ENCODE measurements at places on chromosomes 11 and 22.

DNA sequence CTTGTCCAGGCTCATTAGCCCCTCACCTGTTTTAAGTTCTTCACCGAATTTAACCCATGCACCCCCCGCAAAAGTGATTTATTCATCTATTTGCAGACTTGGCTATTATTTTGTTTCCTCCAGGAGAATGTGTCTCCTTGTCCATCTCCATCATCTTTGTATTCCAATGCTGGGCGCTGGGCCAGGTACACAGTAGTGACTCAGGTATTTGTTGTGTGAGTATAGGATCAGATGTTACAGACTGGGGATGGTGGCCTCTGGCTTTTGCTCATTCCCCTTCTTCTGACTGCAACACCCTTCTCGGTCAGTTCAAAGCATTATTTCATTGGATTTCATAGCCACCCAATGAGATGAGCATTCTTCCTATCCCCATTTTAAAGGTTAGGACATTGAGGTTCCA lies 408.2 kb downstream of the MN1 start:
- no peak for DNase-seq

DNA sequence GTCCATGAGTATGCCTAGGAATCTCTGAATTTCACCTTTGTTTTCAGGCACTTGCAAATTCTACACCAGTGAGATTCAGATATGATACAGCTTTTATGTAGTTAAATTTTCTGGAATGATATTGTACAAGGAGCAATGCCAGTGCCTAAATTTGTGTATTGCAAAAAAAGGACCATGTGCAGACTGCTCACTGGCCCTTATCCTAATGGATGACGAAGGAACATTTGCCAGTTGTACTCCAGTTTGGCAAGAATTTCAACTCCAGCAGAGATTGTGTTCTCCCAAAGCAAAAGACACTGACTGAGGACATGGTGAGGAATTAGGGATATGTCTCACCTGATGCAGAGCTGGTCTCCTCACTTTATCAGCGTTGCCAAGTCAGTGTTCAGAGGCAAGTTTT lies 8.6 kb downstream of the NAT10 start:
- no peak for DNase-seq

DNA sequence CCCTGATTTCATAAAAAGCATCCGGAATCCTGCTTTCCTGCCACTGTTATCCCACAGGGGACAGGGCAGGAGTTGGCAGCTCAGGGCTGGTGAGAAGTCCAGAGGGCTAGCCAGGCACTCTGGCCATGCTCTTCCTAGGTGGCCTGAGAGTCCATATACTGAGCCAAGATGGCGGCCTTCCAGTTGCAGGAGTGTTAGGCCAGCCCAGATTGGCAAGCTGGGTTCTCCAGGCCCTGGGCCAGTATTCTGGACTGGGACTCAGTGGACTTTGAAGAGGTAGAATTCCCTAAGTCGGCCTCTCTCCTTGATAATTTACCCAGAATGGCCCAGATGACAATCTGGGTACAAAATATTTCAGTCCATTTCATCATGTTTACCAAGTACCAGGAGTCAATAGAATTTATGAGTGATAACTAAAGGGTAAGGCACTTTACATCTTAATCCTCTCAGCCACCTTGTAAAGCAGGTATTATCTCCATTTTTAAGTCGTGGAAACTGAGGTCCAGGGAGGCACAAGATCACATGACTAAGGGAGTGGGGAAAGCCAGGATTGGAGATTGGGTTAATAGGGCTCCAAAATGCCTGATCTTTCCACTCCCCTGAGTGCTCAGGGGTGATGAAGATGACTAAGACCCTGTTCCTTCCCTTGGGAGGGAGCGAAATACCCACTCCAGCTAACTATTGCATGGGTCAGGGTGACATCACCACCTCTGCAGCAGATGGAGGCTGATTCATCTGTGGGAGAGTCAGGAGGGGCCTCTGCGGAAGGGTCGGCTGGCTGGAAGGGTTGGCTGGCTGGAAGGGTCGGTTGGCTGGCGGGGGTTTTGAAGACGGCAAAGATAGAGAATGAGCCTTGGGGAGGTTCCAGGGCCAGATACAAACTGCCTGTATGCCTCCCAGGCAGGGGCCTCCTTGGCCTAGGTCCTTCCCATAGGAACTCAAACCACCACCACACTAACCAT lies 1.2 kb upstream of the MICALL1 start:
- DNase-seq, result peak; percentile 33

GRCh38 chr11:11208994-11209393 lies 144.1 kb downstream of the CSNK2A3 start:
- no peak for DNase-seq

- DNase-seq, result no peak
Measured at GRCh38 chr11:119218141-119218878, 12.2 kb downstream of the CBL start.

DNA sequence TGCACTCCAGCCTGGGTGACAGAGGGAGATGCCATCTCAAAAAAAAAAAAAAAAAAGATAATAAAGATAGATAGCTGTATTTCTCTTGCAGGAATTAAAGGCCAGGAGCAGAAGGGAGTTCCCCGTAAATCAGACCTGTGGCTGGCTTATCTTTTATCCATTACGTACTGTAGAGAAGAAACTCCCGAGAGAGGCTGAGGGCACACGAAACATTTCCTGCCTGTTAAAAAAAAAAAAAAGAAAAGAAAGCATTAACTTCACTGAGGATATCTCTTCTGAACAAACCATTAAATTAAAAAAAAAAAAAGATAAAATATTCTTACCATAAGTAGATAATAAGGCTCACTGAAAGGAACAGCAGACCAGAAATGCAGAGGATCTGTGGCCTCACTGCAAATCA lies 22.5 kb downstream of the P4HA3 start:
- DNase-seq, result no peak

DNA sequence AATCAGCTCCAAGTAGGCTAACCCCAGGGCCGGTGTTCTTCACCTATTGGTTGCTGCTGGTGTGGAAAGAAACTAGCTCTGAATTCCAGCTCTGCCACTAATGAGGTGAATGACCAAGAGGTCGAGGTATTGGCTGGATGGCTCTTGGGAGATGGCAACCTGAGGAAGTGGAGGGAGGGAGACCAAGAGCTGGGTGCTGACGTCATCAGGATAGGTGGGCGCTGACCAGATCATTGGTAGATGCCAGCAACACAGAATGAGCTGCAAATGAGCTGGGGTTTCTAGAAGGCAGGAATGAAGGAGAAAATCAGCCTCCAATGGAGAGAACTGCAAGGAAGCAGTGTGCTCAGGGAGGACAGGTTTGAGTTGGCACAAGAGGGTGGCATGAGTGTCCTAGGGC lies 14.7 kb upstream of the CSF2RB start:
- DNase-seq, result no peak

- DNase-seq, result no peak
Measured at GRCh38 chr11:65362966-65363365, 8.4 kb downstream of the TIGD3 start.

- DNase-seq, result no peak
Measured at GRCh38 chr22:43917521-43917920, 6.1 kb upstream of the PNPLA3 start.

DNA sequence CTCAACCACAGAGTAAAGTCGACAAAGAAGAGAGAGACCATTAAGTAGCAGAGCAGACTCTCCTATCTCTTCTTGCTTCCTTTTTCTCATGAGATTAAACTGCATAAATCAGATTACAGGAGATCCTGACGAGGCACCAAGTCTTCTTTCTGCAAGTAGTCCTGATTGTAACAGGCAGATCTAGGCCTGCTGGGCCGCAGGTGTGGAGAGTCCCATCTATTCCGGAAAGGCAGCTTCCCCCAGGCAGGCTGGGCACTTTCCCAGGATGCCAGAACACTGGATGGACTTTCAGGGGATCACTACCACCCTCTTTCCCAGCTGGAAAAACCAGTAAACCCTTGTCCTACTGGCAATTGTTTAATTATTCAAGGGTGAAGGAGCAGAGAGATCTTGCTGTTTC lies 173.0 kb upstream of the CADM1 start:
- no peak for DNase-seq

GRCh38 chr11:15493921-15494620 lies 379.3 kb downstream of the INSC start:
- no peak for DNase-seq

- DNase-seq, result no peak
Measured at GRCh38 chr11:530960-531831, 4.2 kb downstream of the HRAS start.

DNA sequence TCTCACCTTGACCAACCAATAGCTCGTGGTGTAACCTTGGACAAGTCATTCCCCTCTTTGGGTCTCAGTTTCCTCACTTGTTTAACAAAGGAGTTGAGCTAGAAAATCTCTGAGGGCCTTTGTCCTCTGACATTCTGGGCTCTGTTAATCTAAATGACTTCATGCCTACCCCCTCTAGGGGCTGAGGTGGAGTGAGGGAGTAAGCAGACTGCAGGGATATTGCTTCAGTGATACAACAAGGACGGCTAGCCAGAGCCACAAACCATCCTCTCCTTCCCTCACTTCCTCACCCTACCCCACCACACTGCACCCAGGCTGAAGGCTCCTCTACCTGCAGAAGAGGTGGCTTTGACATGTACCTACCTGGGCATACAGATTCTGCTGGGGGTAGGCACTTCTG lies 34.8 kb downstream of the RELT start:
- no peak for DNase-seq

- no peak for DNase-seq
Measured at GRCh38 chr11:2519862-2520735, 75.3 kb downstream of the KCNQ1 start.

GRCh38 chr11:2105511-2105910 lies 33.7 kb downstream of the IGF2 start:
- no peak for DNase-seq

GRCh38 chr11:94650756-94651155 lies 83.6 kb downstream of the PIWIL4 start:
- peak; percentile 62 for DNase-seq

DNA sequence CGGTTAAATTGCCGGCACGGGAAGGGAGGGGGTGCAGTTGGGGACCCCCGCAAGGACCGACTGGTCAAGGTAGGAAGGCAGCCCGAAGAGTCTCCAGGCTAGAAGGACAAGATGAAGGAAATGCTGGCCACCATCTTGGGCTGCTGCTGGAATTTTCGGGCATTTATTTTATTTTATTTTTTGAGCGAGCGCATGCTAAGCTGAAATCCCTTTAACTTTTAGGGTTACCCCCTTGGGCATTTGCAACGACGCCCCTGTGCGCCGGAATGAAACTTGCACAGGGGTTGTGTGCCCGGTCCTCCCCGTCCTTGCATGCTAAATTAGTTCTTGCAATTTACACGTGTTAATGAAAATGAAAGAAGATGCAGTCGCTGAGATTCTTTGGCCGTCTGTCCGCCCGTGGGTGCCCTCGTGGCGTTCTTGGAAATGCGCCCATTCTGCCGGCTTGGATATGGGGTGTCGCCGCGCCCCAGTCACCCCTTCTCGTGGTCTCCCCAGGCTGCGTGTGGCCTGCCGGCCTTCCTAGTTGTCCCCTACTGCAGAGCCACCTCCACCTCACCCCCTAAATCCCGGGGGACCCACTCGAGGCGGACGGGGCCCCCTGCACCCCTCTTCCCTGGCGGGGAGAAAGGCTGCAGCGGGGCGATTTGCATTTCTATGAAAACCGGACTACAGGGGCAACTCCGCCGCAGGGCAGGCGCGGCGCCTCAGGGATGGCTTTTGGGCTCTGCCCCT lies 529 bp upstream of the CCND1 start:
- DNase-seq, result no peak

GRCh38 chr11:100561323-100561722 lies 125.8 kb upstream of the ARHGAP42 start:
- DNase-seq, result no peak

DNA sequence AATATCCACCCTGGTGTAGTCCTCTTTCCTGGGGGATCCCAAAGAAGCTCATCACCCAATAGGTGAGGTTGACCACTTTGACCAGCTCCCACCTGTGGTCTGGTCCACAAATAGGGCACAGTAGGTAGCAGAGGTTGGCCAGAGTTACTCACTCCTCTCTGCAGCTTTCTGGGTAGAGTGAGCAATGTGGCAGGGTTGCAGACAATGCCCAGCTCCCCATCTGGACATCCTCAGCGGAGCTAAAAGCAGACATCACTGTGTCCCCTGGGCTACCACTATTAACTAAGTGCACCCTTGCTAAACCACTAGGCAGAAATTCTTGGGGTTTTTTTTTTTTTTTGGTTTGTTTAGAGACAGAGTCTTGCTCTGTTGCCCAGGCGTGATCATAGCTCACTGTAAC lies 48.4 kb upstream of the TP53I11 start:
- DNase-seq, result no peak

DNA sequence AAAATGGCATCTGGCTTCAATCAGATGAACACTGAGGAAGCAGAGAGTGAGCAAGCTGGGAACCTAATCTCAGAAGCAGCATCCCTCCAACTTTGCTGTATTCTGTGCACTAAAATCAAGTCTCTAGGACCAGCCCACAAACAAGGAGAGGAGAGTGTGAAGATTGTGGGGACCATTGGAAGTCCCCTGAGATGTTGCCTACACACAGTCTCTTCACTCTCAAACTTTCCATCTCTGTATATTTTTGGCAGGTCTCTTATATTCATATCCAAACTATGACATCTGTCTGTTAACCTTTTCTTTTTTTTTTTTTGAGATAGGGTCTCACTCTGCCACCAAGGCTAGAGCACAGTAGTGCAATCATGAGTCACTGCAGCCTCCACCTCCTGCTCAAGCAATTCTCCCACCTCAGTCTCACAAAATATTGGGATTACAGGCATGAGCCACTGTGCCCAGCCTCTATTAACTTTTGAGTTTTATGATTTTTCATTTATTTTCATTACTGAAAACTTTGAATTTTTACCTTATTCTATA lies 1096.4 kb downstream of the TBC1D22A start:
- DNase-seq, result no peak

GRCh38 chr11:104692751-104693150 lies 205.5 kb downstream of the CASP12 start:
- DNase-seq, result no peak

- no peak for DNase-seq
Measured at GRCh38 chr11:69293087-69293486, 868 bp upstream of the MYEOV start.

DNA sequence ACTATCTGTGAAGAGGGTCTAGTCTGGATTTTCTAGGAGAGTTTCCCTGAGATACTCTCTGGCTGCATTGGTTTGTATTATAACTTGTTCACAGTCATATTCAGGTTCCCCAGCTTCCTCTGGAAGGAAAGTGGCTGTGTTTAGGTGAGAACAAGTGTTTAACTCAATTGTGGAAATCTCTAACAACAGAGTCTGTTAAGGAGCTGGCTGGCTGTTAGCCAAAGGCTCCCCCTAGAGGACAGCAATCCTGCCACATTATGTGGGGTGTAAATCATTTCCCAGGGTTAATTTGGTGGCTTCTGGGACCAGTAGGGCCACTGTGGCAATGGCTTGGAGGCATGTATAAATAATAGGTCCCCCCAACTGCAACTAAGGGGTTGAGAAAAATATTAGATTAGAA lies 18.4 kb downstream of the MS4A6E start:
- DNase-seq, result peak; percentile 13

GRCh38 chr11:92964471-92964870 lies 5.0 kb upstream of the MTNR1B start:
- no peak for DNase-seq

- no peak for DNase-seq
Measured at GRCh38 chr11:105960252-105961245, 61.5 kb downstream of the MSANTD4 start.

All from heart right ventricle (tissue), 16 donors.